Stimulated activated naive CD8-positive, alpha-beta T cell treated with anti-CD3 and anti-CD28 coated beads, Interleukin-15, amount 100 ng/mL, for 72 hours (primary cell): ENCODE measurements at places on chromosomes 1 and 21.

DNA sequence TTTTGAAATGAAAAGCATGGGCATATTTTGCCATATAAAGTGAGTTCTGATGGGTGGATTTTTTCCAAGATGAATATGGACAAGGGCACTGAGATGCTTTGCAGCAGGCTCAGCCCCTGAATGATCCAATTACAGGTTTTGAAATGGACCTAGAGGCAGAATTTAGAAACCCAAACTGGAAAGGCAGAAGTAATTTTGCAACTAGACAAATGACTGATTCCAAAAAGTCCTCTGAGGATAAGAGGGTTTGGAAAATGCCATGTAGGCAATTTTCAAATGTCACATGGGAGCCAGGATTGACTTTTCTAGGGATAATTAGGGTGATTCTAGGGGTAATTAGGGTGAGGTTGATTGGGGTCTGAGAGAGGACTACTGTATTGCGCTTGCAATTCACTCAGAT lies 148.9 kb upstream of the ZNF648 start:
- DNase-seq, result no peak

GRCh38 chr1:172742599-172743500 lies 83.9 kb downstream of the FASLG start:
- no peak for DNase-seq

GRCh38 chr1:114078116-114078515 lies 75.6 kb downstream of the SYT6 start:
- DNase-seq, result no peak

- DNase-seq, result no peak
Measured at GRCh38 chr1:10604966-10605365, 130.2 kb downstream of the PEX14 start.

- DNase-seq, result no peak
Measured at GRCh38 chr1:64087768-64088167, 115.7 kb upstream of the UBE2U start.

- DNase-seq, result peak; percentile 73
Measured at GRCh38 chr1:168082008-168082876, 54.5 kb downstream of the GPR161 start.

DNA sequence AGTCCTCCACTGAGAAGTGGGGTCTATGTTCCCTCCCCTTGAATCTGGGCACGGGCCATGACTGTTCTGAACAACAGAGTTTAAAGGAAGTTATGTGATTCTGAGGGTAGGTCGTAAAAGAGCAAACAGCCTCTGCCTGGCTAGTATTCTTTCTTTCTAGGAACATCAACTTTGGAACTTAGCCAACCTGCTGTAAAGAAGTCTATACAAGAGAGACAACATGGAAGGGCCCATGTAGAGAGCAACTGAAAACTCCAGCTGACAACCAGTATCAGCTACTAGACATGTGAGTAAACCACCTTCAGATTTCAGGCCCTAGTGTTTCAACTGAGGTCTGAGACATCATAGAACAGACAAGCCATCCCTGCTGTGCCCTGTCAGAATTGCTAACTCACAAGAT lies 7.5 kb downstream of the SELENOF start:
- no peak for DNase-seq

DNA sequence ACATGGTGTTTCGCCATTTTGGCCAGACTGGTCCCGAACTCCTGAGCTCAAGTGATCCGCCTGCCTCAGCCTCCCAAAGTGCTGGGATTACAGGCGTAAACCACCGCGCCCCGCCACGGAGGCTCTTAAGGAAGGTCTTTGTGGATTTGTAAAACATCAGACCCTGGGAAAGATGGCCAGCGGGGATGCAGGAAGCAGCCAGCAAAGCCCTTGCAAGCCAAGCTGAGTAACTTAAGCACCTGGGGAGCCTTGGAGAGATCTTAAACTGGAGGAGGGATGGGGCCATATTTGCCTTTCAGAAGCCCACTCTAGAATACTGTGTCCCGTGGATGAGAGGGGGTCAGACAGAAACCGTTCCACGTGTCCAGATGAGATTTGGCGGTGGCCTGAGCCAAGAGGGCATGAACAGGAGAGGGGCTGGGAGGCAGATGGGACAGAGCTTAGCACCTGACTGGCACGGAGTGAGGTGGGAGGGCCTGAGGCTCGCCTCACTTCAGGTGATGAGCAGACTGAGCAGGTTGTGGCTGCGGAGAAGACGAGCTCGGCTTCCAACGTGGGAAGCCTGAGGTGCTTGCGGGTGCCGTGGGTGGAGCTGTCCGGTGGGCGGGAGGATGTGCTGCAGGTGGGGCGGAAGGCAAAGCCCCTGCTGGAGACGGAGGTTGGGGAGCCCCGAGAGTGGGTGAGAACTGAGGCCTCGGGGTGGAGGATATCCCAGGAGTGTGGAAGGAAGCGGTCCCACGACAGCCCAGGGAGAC lies 11.7 kb downstream of the C1orf216 start:
- DNase-seq, result no peak

DNA sequence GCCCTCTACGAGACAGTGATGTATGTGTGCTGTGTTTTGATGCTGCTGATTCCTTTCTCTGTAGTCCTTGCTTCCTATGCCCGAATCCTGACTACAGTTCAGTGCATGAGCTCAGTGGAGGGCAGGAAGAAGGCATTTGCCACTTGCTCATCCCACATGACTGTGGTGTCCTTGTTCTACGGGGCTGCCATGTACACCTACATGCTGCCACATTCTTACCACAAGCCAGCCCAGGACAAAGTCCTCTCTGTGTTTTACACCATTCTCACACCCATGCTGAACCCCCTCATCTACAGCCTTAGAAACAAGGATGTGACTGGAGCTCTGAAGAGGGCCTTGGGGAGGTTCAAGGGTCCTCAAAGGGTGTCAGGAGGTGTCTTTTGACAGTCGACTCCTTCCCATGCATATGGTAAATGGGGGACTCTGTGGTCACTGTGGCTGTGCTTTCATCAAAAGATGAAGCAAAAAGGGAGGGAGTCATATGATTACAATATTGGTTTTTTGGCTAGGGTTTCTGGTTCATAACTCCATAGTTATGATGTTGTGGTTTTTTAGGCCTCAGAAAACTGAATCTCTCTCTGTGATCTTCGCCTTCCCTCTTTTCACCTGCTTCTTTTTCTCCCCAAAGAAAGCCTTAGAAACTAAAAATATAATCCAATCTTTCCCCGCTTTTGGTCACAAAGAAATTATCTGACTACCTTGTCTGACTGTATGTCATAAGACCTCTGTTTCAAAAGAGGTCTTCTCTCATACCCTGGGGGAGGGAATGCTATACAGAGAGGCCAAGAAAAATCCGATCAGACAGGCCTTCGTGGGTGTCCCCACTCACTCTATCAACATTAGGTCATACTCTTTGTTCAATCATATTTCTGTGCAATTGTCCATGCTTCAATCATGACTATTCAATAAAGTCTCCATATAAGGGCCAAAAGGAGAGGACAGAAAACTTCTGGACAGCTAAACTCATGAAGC lies 4.2 kb downstream of the OR2T1 start:
- DNase-seq, result no peak

- no peak for DNase-seq
Measured at GRCh38 chr1:30271401-30272276, 451.7 kb downstream of the MATN1 start.

DNA sequence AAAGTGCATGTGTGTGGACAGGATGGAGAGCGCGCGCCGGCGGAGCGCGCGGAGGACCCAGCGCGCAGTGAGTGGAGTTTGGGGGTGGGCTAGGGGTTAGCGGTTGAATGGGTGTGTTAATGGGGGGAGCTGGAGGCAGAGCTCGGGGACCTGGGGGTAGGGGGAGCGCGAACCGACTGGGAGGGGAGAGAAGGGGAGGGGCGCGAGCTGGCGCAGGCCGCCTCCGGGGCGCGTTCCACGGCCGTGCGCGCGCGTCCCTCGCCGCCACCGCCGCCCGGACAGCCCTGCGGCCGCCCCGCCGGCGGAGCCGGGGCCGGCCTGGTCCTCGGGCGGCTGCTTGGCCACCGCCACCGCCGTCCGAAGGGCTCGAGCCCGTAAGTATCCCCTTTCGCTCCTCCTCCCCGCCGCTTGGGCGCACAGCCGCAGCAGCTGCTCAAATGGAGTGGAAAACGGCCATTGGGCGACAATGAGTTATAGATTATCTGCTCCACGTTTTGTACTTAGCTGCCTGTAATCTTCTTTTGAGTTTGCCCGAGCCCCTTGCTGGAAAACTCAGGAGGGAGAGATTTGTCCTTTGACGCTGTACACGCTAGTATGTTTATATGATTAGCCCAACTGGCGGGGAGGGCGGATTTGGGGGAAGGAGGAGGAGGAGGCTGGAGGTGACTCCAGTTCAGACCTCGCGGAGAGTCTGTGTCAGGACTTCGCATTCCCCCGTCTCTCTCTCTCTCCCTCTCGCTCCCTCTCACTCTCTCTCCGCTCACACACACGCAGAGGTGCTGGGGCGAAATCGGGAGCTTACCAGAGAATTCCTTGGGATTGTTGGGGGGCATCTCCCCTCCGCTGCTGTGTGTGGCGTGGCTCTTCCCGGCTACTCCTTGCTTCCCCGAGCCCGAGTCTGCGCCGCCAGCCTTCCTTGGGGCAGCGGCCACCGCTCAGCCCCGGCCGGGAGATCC lies at the start of gene ADGRL2:
TSS of gene ADGRL2 (plus strand) at position 240 of the 956 bp plus-strand sequence. CDS start 36,051 bp downstream, outside the sequence.
- DNase-seq, result peak; percentile 4

DNA sequence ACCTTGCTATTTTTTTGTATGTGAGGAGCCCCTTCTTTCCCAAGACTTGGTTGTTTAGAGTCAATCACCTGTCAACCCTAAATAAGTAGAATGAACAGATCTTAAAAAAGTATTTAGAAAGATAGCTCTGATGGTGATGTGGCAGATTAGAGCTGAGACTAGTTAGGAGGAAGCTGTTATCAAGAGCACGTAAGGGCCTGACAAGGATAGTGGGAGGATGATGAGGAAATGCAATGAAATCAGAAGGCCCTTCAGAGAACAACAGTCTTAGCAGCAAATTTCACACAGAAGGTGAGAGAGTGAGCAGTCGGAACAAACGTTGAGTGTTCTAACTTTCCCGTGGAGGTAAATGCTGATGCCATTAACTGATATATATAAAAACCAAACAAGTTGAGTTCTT lies 15.9 kb upstream of the S1PR1 start:
- no peak for DNase-seq

DNA sequence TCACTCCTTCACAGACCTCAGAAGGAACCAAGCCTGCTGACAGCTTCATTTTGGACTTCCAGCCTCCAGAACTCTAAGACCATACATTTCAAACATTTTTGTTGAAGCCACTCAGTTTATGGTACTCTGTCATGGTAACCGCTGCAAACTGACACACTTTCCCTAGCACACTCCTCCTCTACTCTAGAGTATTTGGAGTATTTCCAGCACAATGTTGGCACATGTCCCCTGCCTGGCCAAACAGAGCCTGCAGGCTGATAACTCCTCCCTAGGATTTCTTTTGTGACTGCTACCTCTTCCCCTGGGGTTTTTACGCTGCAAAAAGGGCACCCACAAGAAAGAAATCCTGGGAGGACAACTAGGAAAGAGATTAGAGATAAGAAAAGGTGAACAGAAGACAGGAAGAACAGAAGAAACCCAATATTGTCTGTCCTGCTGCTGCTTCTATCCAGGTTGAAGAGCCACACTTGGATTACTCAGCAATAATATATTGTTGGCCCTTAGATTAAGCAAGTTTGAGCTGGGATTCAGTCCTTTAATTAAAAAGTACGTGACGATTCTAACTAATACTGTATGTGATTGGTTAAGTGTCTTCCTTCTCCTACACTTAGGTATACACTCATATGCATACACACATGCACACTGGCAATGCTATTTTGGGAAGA lies 844.1 kb downstream of the LTN1 start:
- no peak for DNase-seq

DNA sequence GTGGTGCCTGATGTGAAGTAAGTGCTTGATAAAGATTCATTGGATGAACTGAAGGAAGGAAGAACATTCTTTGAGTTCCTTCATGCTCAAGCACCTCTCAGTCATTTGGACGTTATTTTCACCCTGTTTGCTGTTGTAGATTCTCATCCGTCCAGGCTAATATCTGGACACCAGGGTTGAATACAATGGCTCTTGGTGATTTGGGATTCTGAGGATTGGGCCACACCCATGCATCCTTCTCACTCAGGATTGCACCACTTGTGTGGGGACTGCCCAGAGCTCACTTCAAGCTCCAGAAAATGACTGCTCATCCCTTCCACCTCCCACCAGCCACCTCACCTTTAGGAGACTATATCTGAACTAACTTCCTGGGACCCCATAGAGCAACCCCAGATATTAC lies 117.1 kb upstream of the IPO9 start:
- no peak for DNase-seq

- DNase-seq, result no peak
Measured at GRCh38 chr1:41360074-41360785, 1.0 kb upstream of the FOXO6 start.

GRCh38 chr1:110133436-110133835 lies 16.9 kb upstream of the SLC6A17 start:
- no peak for DNase-seq

DNA sequence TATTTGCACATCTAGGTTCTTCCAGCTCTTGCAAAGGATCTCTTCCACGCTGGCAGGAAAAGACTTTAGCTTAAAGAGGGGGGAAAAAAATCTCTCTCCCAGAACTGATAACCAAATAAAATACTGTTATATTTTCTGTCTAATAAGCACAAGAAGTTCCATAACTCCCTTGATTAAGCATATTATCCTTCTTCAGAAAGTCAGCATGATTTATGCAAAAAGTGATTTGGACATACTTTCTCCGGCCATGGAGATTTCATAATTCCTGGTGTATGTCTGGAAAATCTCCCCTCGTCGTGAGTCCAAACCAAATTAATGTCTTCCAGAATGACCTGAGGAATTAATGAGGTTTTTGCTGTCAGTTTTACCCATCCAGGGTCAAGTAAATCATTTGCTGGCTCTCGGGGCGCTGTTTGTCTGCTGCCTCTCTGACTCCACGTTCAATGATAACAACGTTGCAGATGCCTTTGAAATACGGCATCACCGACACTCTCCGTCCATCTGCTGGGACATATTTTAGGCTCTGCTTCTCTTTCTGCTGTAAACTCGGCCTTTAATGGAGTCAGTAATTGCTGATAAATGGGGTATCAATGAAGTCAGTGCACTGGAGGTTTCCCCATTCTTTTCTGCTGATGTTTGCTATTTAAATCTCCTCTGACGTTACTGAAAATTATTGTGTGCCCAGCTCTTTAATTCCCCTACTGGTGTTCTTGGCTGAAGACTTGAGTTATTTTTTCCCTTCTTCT lies 112.9 kb downstream of the HLX start:
- no peak for DNase-seq

GRCh38 chr1:160567858-160568682 lies 11.2 kb downstream of the CD84 start:
- DNase-seq, result peak; percentile 68

DNA sequence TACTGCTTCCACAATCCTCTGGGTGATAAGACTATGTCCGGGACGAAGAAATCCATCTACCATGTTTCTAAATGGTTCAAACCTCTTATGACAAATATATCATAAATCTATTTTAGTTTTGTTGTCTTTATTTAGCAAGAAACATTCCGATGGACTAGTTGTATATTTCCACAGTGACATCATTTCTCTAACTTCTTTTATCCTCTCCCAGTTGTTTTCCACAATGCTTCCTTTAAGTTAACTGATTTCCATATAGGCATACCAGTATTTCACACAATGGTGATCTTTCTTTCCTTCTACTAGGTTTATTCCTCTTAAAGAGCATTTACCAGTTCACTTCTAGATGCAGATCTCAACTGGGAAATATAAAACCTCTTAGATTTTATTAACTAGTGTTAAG lies 44.8 kb downstream of the USP1 start:
- no peak for DNase-seq

GRCh38 chr21:44517175-44517899 lies 22.7 kb downstream of the KRTAP10-1 start:
- DNase-seq, result peak; percentile 40

GRCh38 chr1:99374109-99374508 lies 109.8 kb downstream of the PLPPR4 start:
- DNase-seq, result no peak
